Lower lobe of right lung (tissue), 2 donors: ENCODE measurements at places on chromosomes 6 and 20. TPM values are rescaled to one million over a fixed set of nuclear protein-coding genes. Genes with fewer than 3 reads are reported as not detected.

The MMS22L gene
- 8.8 TPM for total RNA-seq

DNA sequence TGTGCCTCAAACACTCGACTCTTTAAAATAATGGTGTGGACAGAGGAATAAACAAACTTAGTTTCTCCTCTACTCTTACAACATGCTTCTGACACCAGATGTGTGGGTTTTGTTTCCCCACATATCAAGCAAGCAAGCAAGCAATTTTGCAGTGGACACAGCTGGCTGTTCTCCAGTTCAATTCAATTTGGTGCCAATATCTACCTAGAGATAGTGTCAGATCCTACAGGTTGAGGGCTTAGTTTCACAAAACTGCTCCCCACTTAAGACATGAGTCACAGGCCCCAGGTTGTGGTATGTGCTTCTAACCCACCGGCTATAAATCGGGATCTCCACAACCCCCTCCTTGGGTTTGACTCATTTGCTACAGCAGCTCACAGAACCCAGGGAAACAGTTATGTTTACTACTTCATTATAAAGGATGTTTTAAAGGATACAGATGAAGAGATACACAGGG is 131.4 kb upstream of the TRAF3IP2 start:
- no peak for DNase-seq

DNA sequence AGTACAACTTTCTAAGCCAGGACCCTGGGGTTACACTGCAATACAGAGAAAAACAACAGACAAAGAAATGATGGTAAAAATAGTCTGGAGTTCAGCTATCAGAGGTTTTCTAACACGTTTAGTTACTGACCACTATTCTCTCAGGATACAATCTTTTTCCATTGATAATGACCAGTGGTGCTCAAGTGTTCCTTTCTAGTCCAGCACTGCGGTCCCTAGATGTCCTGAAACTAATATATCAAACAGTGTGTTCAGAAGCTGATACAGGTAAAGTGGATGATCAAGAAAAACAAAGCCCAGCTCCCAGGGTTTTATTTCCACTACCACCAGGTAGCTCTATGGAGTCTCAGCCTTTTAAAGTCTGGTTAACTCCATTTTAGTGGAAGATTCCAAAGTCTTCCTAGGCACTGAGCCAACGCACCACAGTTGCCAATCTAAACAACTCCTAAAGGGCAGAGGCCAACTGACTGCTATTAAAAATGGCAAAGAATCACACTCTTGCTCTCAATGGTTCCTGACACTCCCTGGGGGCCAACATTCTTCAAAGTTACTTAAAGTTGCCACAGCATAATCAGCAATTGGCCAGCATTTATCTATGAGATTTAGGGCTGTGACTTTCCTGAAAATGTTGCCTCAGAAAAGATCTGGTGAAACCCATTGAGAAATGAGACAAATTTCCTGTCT is 38.2 kb downstream of the DZANK1 start:
- DNase-seq, result no peak

- no peak for DNase-seq
Observed at GRCh38 chr6:147205690-147206600, 1.7 kb downstream of the STXBP5 start.

GRCh38 chr20:57062241-57062640 is 204.2 kb downstream of the BMP7 start:
- no peak for DNase-seq

GRCh38 chr6:151763303-151763702 is 44.2 kb upstream of the ESR1 start:
- no peak for DNase-seq

DNA sequence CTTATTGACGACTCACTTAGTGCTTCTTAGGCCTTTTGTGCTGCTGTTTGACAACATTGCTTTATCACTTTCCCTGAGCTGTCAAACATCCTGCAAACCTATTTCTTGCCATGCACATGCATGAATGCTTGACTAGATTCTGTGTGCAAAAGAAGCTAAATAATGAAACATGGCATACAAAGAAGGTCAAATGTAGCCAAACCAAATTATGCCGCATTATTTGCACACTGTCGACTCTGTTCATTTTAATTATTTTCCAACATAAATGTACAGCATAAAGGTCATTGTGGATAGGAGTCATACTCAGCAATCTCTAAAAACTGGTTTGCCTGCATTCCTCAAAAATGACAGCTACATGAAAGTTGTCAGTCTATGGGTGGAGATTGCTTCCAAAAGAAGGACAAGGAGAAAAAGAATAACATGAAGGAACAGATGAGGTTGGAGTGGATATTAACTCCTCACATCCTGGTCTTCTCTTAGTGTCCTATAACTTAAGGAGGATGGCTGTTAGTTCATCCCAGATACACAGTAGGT is 123.1 kb upstream of the STXBP5 start:
- no peak for DNase-seq

DNA sequence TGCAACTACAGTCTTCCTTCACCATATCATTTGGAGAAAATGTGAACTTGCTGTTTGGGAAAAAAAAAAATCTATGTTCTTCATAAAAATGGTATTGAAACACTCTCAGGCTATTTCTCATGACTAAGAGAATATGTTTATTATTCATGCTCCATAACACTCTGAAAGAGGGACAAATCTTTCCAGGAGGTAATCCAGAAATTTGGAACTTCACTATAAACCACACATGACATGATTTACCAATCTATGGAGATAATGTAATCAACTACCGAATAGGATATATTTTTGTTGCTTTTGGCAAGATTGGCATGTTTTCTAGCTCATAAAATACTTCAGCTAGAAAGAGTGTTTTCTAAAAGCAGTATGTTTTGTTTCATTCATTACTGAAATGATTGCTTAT is 56.3 kb downstream of the THEMIS start:
- DNase-seq, result no peak

The TMC2 gene
- total RNA-seq, result 0.92 TPM

DNA sequence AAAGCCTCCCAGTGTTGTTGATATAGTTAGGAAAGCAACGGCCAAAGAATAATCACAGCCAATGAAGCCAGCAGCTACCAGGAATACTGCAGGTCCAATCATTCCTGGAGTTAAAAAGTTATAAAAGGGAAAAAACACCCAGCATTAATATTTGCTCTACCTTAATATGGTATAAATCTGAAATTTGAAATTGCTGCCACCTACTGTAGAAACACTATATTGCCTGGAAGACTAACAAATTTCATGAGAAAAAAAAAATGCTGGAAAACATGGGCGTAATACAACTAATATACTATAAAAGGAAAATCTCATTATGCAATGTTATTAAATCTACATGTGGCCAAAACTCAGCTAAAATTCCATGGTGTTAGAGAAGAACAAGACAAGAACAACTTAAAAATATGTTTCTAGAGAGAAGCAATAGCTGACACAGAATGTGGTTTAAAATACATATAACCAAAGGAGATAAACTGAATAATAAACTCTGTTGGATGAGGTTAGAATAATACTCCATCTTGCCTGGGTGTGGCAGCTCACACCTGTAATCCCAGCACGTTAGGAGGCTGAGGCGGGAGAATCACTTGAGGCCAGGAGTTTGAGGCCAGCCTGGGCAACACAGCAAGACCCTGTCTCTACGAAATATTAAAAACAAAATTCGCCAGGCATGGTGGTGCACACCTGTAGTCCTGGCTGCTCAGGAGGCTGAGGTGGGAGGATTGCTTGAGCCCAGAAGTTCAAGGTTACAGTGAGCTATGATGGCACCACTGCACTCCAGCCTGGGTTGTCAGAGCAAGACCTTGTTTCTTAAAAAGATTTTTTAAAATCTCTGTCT is 43.1 kb downstream of the SLC17A5 start:
- DNase-seq, result no peak

DNA sequence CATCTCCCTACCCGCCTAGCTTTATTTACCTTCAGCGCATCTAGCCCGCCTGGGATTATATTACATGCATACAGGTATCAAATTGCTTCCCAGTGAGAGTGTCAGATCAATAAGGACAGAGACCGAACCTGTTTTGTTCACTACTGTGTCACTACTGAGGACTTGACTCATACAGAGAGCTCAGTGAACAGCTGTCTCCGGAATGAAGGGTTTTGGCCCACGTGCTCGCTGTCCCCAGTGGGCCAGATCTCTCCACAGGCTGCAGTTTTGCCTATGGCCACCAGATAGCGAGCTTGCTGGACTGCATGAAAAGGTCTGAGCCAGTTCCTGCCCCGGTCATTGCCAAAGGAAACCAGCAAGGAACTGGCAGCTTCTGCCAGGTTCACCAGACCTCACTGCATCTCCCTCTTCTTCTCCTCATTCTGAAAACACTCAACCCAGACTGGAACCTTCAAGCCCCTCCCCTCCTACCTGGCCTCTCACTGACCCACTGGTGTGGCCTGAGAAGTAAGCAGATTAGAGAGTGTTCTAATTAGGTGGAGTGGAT is 150.8 kb downstream of the ZMYND8 start:
- peak; percentile 77 for DNase-seq

DNA sequence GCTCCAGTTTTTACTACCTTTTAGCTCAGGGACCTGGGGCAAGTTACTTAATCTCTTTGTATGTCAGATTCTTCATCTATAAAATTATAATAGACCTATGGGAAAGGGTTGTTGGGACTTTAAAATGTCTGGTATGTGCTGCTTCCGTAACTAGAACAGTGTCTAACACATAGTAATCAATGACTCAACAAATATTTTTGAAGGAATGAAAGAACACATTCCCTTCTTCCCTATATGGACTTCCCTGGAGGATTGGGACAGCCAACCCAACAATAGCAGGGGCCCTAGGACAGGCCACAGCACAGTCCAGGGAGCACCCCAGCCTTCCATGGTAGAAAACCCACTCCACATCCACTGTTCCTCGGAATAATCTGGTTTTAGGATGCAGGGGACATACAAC is 50.7 kb upstream of the TPD52L1 start:
- DNase-seq, result no peak

The HLA-DQA1 gene
- total RNA-seq, result 144 TPM

DNA sequence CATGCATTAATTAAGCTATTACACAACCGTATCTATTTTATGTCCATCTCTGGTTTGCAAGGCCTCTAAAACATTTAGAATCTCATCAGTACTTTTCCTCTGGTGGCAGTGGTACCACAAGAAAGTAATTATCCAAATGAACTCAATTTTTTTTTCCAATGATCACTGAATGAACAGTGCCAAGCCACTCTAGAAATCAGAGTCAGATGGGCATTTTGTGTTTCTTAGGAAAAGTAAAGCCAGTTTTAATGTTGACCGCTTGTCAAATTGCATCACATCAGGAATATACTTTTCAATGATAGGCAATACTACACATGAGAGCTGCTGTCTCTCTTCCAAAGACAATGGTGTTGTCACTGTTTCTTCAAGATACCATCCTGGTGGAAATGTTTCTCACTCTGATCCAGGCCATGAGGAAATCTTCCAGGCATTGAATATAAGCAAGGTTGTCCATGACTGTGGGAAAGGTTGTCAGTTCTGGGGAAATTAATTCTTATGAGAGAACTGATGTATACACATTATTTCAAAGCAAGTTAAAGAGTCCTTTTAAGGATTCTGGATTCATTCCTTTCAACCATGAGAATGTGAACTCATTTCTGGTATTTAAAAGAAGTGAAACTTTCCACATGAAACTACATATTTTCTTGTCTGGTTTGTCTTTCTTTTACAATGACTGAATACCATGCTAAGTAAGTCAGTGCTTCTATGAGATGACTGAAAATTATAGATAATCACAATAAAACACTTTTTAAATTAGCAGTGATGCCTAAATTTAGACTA is 108.8 kb upstream of the TCF21 start:
- no peak for DNase-seq

The CCN6 gene
- total RNA-seq, result not detected

GRCh38 chr20:58851221-58851968 is 693 bp upstream of the GNAS-AS1 start:
- DNase-seq, result no peak

DNA sequence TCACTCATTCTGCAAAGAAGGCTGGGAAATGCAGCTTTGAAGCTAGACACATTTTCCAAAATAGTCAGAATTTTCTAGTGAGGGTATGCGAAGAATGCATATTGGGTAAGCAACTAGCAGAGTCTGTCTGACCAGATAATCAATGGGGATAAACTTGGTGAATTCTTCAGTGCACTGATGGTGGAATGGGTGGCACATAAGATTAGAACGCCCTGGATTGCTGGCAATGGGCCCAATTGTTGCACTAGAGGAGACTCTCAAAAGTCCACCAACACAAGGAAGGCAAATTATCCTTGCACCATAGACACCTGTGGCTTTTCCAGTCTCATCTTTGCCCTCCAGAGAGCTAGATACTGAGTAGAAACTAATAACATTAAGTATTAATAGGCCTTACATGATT is 167.6 kb downstream of the PTPRT start:
- no peak for DNase-seq

The SNX5 gene
- total RNA-seq, result 102 TPM

The PDE7B gene
- total RNA-seq, result 2.2 TPM

DNA sequence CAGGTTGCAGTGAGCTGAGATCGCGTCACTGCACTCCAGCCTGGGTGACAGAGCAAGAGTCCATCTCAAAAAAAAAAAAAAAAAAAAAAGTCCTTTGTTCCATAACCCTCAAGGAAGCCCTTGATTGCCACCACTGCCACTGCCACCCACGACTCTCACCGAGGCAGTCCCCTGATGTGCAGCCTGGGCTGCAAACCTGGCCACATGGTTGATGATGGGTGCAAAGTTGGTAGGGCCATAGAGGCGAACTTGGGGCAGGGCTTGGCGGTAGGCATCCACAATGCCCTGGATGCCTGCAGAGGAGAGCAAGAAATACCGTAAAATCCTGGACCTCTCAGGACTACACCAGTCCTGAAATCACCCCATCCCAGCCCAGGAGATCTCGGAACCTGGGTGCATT is 11.5 kb downstream of the SPAG4 start:
- no peak for DNase-seq

GRCh38 chr6:100808638-100809275 is 72.4 kb downstream of the ASCC3 start:
- DNase-seq, result no peak

The COL21A1 gene
- 9.4 TPM for total RNA-seq

DNA sequence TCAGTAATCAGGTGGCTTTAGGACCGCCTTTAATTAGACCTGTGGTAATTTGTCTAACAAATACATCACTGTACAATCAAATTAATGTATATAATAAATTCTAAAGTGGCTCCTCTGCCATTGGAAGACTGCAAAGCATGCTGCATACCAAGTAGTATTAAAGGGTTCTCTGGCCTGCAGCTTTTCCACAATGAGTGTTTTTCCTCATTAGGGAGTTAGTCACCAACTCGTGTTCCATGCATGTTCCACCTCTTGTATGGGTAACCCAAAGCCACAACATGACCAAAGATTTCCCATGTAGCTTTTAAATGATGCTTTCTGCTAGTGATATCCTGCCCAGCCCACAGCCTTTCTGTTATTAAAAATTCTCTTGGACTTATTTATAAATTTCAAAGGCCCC is 218.7 kb downstream of the FUT9 start:
- DNase-seq, result no peak

The SRXN1 gene
- total RNA-seq, result 32.0 TPM

The SMIM26 gene
- total RNA-seq, result 56.4 TPM

DNA sequence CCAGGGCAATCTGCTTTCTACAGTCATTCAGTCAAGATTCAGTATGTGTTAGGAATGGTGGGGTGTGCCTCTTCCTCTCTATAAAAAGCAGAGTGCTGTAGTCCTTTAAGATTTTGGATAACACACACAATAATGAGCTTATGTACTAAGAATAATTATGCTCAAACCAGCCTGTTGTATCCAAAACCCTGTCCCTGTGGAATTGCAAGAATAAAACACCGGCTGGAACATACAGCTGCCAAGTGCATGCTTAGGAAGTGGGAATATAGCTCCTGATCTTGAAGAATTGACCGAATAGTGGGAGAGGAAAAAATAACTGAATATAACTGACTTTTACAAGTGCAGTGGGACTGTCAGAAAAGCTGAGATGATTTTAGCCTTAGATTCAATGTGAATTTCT is 979 bp upstream of the MOCS1 start:
- no peak for DNase-seq

The CAP2 gene
- total RNA-seq, result 4.7 TPM

GRCh38 chr6:14875481-14876063 is 370.3 kb upstream of the JARID2 start:
- no peak for DNase-seq
